NCI-H1436 (cell line): ENCODE measurements at places on chromosomes 2 and 18.

DNA sequence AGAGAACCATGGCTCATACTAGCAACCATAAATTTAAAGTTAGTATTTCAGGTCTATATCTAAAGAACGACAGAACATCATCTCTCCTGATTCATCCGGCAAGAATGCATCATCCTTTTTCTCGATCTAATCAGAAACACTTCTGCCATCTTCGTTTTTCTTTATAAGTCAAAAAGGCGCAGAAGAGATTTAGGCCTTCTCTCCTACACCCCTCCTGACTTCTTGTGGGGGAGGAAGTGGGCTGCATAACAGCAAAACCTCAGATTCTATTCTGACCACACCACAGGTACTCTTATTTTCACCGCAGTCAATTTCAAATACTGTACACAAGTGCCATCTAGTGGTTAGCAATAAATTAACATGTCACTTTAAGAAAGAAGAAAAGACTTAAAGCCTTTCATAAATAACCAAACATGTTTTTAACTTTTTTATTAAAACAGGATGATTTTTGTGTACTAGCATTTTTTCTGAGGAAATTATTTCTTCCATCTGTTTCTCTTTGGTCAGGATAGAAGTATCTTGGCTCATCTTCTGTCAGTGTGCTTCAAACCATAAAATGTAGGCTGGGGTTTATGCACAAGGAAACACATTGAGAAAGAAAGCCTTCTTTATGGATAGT lies 48.4 kb upstream of the PIK3C3 start:
- peak; percentile 58 for DNase-seq

- DNase-seq, result no peak
These were observed 12.4 kb downstream of the TNS1 start for GRCh38 chr2:217990389-217990788.

GRCh38 chr18:49544362-49544761 lies 17.5 kb upstream of the LIPG start:
- no peak for DNase-seq

DNA sequence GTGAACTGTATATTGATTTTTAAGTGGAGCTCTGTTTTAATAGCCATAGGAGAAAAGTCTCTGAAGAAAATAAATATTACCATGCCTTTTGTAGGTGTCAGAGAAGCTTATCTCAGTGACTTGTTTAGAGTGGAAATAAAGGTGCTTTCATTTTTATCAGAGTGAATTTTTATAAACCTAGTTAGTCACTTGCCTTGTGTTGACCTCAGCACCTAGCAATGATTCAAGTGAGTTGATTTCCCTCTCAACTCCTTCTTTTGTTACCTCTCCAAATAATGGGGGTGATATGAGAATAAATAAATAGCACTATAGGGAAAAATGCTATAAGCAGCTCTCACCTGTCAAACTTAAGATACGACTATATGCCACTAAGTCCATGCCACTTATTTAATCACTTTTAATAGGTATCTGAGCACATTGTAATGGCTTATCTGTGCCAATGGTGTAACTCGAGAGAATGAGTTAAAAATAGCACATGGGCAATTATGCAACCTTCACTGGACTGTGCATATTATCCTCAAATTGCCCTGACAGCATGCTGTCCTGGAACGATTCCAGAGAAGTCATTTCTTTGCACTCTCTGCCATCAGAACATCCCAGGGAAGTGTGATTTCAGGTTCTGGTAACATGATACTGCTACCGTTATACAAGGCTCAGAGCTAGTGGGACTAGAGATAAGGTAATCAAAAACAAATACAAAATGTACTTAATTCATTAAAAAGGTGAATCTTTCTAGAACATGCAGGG lies 290.8 kb downstream of the CCDC85A start:
- peak; percentile 29 for DNase-seq

GRCh38 chr2:145076085-145076484 lies 556.2 kb upstream of the ZEB2 start:
- no peak for DNase-seq

GRCh38 chr2:178415979-178416378 lies 35.0 kb downstream of the PRKRA start:
- DNase-seq, result no peak

DNA sequence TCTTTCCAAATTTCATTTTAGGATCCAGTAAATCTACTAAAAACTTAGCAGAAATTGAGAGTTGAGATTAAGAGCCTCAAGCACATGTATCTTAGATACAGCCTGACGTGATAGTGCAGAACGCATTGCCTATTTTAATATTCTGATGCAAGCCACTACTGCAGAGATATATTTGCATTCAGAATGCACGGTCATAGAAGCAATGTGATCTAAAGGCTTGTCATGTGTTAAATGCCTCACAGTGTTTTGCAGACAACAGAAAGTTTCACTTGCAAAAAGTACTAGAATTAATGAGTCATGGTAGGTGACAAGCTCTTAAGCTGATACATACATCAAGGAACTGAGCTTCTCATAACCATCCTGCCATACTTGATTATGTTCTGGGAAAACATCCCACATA lies 886.7 kb upstream of the CHAC2 start:
- DNase-seq, result no peak

DNA sequence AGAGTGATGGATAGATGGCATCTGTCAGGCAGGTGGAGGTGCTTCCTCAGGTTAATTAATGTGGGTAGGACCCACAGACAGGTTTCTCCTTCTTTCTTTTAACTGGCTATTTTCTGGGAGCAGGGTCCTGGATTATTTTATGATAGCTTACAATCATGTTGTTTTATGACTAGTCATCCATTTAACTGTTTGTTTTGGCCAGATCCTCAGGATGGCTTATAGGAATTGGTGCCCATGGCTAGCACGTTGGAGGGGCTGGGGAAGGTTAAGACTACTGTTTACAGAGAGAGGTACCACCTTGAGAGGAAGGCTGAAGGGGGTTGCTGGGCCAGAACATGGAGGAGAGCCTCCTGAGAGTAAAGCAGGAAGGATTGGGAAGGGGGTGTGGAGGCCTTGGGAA lies 78.0 kb upstream of the MGAT5 start:
- no peak for DNase-seq

DNA sequence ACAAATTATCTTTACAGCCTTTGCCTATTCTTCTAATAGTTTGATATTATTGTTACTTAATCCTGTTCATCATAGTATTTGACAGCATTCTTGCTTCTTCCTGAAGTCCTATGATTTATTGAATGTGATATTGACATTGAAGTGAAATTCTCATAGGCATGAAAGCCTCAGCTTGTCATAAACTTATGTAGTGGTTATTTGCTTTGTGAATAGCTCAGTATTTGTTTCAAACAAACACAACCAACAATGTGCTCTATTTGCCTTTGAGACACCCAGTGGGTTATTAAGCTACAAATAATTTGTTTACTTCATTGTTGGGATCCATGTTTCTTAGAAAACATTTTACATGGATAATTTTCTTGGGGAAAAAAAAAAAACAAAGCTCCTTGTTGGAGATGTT lies 57.2 kb downstream of the TTC39C start:
- no peak for DNase-seq

DNA sequence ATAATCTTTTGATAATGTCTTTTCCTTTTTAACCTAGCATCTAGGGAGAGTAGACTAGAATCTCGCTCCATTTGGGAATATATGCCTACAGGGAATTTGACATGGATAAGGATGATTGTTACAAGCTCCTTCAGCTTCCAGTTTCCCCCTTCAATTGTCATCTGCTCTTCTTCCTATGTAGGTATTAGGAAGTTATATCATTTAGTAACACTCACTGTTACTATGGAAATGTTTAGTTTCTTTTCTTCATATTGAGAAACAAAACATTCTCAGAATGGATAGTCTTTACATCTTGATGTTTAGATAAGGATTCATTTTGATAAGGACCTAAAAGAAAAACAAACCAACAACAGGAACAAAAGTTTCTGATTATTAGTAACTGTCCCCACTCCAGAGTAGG lies 127.6 kb downstream of the PHLPP1 start:
- DNase-seq, result no peak

- no peak for DNase-seq
These were observed 5.4 kb downstream of the PDK1 start for GRCh38 chr2:172561270-172561669.

GRCh38 chr2:18598848-18599484 lies 9.6 kb upstream of the NT5C1B start:
- DNase-seq, result no peak

- DNase-seq, result no peak
These were observed 13.5 kb upstream of the DNMT3A start for GRCh38 chr2:25355270-25355669.

- DNase-seq, result no peak
These were observed 677 bp upstream of the SMAD4 start for GRCh38 chr18:51029378-51029693.

DNA sequence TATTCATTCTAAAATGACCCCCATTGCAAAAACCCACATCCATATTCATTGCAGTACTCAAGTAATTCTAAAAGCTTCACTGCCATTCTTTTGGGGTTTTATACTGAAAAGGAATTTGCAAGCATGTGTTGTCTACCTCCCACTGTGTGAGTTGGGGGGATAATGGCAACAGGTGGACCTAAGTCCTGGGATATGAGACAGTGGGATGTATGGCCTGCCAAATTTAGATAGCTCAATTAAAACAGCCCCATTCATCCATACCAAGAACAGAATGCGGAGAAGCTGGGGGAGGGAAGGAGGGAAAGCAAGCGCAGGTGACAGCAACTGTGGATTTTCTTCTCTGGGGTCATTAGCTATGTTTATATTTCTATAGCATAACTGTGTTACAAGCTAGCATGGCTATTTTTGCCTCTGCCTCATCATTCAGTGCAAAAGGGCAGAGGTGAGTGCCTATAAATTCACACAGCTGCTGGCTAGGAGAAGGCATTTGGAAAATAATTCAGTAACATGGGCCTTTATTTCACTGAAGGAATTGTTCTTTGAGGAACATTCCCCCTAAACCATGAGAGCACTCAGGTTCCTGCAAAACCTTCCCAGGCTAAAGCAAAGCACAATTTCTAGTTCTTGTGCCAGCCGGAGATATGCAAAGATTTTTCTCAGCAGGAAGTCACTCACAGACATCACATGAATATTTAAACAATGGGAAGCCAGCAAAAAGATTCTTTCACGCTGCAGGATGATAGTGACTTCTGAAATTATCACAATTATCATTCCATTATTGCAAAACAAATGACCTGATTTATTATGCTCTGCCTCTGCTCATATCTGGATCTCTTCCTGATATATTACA lies 393.9 kb upstream of the ACVR2A start:
- DNase-seq, result no peak

DNA sequence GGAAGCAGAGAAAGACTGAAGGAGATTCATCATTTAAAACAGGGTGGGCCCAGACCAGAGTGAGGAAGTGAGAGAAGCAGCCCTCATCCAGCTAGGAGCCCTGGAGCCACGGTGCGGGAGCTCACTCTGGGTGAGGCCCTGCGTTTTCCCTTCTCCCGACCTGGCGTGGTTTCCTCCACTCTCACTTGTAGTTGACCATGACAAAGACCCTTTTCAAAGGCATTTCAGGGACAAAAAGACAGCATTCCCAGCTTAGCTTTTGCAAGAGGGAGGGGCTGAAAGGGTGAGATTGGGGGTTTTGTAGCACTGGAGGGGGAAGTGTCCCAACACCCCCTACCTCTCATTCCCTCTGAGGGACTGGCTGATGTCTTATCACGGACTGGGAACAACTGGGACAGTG lies 56.6 kb downstream of the TRPM8 start:
- no peak for DNase-seq

DNA sequence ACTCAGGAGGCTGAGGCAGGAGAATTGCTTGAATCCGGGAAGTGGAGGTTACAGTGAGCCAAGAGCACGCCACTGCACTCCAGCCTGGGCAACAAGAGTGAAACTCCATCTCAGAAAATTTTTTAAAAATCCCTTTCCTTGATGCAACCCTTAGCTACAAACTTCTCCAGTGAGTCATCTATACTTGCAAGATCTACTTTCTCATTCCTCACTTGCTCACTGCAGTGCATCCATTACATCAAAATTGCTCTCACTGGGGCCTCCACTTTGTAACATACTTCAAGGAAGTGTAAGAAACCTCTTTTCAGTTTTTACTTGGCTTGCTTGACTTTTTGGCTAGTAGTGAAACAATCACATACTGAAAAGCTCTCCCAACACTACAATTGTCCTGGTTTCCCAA lies 65.3 kb downstream of the REEP1 start:
- DNase-seq, result no peak

DNA sequence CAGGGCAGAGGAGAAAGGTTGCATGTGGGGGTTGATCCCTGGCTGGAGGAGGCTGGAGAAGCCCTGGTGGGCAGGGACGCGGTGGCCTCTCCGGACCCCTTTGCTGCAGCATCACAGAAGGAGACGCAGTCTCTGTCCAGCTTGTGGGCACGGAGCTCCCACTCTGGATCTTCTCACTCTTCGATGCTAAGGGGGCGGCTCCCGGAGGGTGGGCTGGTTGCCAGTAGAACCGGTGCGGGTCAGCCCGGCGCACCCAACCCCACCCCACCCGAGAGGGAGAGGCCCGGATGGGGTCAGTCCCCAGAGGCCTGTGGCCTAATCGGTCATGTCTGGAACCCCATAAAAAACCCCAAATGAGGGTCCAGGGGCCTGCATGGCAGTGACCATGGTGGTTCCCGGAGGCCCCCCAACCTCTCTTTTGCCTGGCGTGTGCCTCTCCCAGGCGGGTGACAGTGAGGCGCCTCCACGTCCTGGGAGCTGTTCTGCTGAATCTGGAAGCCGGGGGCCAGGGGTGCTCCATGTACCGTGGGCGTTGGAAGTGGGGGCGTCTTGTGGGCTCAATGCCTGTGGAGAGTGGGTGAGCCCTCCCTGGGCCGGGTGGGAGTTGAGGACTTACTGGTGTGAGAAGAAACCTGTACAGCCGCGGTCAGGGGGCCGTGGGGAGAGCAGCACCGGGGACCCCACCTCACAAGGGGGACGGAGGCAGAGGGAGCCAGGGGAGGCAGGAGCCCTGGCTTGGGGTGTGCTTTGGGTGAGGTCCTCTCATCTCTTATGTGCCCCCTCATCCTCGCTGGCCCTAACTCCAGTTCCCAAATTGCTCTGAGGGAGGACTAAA lies 79.6 kb downstream of the RTP5 start:
- no peak for DNase-seq

DNA sequence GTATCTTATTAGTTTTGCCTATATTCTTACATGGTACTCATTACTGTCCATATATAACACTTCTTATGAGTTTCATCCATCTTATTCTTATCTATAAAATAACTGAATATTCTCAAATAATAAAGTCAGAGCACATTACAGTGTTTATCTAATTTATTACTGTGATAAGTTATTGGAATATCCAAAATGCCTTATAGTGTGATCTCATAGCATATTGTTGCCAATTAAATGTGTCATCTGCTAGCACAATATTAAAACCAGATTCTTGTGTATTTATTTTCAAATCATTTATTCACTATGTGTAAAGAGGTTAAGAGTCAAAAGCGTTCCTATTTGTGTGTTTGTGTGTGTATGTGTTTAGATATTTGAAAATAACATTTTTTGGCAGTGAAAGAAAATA lies 151.9 kb downstream of the WDR7 start:
- DNase-seq, result no peak

GRCh38 chr2:12884713-12885282 lies 168.1 kb downstream of the TRIB2 start:
- DNase-seq, result no peak
